ENCODE measurements at places on chromosomes 2 and 18.

DNA sequence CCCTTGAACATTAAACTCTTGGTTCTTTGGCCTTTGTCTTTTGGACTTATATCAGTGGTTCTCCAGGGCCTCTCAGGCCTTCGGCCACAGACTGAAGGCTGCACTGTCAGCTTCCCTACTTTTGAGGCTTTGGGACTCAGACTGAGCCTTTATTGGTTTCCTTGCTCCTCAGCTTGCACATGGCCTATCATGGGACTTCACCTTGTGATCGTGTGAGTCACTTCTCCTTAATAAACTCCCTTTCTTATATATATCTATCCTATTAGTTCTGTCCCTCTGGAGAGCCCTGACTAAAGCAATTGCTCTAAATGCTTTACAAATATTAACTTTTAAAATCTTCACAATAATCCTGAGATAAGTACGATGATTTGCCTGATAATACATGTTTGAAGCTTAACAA lies 353.6 kb upstream of the TRIB2 start:
- no peak for DNase-seq

DNA sequence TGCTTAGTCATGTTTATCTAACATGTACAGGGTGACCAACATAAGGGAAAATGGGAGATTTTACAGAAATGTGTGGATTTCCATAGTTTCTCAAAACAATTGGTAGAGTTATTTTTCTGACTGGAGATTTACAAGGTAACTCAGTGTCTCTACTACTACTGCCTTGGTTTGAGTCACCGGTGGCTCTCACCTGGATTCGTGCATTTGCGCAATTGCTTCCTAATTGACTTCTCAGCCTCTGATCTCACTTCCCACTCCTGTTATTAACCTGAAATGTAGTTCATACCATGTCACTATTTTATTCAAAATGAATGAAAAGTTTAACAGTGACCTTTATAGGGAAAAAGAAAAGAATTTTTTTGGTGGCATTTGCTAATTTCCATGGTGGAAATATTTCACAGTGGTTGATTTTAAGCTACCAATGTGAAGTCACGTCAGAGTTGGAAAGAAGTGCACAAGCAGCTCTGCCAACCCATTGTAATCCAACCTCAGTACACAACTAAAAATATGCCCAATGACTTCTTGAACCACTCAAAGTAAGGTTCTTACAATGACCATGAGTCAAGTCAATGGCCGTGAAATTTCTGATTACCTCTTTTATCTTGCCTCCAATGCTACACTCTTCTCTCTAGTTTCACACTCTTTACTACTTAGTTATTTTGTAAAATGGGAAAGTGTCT lies 94.0 kb downstream of the NYAP2 start:
- DNase-seq: no peak

GRCh38 chr2:224110811-224111210 lies 71.7 kb upstream of the SERPINE2 start:
- DNase-seq: no peak

GRCh38 chr2:134397146-134397896 lies 143.4 kb downstream of the MGAT5 start:
- no peak for DNase-seq

DNA sequence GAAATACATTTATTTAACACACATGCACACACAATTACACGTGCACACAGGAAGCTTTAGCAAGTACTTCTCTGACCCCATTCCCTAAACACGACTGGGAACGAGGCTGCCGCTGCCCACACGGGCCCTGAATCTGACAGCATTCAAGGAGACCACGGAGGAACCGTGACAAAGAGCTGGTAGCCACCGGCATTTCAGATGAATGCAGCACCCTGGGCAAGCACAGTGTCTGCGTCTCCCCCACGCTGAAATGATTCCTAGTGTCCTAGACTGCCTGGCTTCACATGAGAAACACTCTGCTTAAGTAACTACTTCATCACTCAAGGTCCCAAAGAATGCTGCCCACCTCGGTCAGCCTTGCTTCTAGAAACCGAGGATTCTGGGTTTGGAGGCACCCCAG lies 95.0 kb downstream of the HDAC4 start:
- DNase-seq: no peak

- peak; percentile 75 for DNase-seq
Measured at GRCh38 chr2:99338029-99338585, 918 bp downstream of the EIF5B start.

- peak; percentile 25 for DNase-seq
Measured at GRCh38 chr2:43360137-43360536, 133.7 kb upstream of the ZFP36L2 start.

- DNase-seq: peak; percentile 55
Measured at GRCh38 chr2:206164261-206164862, 4.7 kb downstream of the EEF1B2 start.

- peak; percentile 81 for DNase-seq
Measured at GRCh38 chr2:182949572-182950189, 83.2 kb upstream of the FRZB start.

GRCh38 chr2:119025013-119025412 lies 83.0 kb downstream of the MARCO start:
- no peak for DNase-seq

DNA sequence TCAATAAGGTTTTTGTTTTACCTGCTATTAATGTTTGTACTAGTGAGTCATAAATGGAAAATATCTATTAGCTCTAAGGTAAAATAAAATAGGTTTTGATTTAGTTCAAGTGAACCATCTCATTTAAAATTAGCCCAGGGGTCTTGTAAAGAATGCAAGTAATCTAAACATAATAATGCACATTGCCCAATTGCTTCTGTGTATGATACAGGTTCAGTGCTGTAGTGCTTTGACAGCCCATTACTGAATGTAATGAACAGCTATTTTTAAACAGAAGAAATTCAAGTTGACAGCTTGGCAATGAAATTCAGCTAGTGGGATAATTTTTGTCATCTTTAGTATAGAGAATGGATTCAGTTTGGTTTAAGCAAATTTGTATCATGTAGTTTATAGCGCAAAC lies 91.5 kb downstream of the CAMKMT start:
- DNase-seq: no peak

GRCh38 chr2:225340923-225341322 lies 58.6 kb upstream of the NYAP2 start:
- peak; percentile 63 for DNase-seq

DNA sequence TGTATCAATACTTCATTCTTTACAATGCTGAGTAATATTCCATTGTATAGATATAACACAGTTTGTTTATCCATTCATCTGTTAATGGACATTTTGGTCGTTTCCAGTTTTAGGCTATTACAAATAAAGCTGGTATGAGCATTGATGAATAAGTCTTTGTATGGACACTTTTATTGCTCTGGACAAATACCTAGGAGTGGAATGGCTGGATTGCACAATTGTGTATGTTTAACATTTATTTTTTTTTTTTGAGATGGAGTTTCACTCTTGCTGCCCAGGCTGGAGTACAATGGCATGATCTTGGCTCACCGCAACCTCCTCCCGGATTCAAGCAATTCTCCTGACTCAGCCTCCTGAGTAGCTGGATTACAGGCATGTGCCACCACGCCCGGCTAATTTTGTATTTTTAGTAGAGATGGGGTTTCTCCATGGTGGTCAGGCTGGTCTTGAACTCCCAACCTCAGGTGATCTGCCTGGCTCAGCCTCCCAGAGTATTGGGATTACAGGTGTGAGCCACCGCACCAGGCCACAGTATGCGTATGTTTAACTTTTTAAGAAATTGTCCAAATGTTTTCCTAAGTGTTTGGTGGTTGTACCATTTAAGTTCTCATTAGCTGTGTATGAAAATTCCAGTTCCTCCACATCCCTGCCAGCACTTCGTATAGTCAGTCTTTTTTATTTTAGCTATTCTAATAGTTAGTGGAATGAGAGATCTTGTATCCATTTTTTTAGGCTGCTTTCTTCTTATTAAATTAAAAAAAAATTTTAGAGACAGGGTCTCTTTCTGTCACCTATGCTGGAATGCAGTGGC lies 194.9 kb upstream of the HAAO start:
- no peak for DNase-seq

- peak; percentile 22 for DNase-seq
Measured at GRCh38 chr2:236359426-236360045, 95.3 kb upstream of the ASB18 start.

GRCh38 chr2:81481242-81481993 lies 1176.9 kb upstream of the LRRTM1 start:
- peak; percentile 98 for DNase-seq

DNA sequence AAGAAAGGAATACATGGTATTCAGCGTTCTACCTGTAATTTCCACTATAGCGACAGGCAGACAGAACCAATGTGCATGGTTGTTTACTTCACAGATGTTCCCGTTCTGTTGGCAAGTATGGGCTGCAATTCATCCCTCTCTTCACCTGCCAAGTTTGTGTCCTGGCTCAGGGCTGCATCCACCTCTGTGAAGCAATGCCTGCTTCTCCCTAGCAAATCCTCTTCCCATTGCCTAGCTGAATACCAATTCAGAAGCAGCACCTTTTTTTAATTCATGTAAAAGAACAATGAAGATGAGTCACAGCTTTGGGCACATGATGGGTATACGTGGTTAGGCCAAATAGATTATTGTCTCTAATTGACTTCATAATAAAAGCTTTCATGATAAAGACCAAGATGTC lies 54.7 kb upstream of the LRATD1 start:
- DNase-seq: no peak

DNA sequence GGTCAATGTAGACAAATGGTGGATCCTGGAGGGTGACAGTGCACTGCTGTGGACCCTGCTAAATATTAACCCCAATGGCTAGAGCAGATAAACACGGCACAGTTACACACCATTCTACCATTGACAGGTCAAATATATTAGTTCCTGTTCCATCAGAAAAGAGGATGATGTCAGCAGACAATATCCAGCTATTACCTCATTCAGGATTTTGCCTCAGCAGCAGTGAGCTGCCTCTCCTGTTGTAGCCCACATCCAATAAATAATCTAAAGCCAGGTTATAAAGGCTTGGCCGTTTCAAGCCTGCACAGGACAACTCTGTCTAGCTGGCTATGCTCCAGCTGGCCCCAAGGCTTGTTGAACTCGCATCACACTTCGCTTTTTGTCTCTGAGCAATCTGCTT lies 31.6 kb upstream of the NETO1 start:
- DNase-seq: peak; percentile 84

- no peak for DNase-seq
Measured at GRCh38 chr2:46564811-46565241, 85.5 kb downstream of the TMEM247 start.

DNA sequence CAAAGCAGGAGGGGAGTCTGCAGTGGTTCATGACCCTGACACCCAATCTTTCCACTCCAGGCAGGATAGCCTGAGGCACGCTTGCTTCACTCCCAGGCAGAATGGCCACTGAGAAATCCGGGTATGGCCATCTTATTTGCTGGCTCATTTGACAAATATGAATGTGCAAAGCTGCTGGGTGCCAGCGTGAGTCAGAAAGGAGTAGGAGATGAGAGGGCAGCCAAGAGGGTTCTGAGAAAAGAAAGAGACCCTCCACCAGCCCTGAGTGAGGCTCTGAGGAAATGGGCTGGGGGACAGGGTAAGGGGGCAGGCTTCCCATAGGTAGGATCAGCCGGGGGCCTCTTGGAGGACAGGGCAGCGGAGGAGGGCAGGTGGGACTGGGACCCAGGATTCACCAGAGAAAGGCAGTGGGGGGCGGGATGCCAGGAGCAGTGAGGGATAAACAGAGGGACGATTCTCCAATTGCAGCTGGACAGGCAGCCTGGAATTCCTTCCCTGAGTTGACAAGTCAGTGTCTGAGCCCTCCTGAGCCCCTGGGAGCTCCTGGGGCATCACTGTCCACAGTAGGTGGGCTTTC lies 15.2 kb downstream of the RAMP1 start:
- no peak for DNase-seq

DNA sequence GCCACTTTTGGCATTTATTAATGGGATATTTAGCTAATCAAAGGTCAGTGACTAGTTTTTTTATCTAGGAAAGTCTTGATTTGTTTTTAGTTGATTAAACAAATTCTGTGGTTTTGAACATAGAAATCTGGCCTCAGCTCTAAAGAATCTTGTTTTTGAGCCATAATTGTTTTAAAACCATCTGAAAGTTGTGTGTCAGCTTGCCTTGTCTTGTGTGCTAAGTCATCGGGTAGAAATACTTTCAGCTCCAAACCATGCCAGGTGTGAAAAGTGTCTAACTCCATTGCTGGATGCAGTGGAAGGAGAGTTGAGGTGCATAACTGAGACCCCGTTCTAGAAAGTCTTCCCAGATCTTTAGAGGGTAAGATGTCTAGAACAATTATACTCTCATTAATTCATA lies 22.7 kb downstream of the FARP2 start:
- no peak for DNase-seq

DNA sequence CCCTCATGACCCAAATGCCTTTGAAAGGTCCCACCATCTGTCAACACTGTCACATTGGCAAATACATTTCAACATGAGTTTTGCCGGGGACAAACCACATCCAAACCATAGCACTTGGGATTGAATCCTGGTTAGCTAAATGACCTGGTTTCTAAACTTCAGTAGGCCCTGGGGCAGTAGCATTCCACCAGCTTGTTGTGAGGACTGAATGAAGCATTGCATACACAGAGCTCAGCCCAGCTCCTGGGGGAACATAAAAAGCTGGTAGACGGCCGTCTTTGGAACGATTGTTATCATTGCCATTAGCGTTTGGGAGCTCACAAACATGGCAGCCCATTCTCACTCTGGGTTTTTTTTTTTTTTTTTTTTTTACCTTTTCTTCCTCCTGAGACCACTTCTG lies 57.5 kb upstream of the CXCR4 start:
- DNase-seq: no peak

- peak; percentile 83 for DNase-seq
Measured at GRCh38 chr2:120442541-120442922, 96.6 kb downstream of the INHBB start.

GRCh38 chr18:697800-698199 lies 14.6 kb downstream of the ENOSF1 start:
- DNase-seq: no peak

DNA sequence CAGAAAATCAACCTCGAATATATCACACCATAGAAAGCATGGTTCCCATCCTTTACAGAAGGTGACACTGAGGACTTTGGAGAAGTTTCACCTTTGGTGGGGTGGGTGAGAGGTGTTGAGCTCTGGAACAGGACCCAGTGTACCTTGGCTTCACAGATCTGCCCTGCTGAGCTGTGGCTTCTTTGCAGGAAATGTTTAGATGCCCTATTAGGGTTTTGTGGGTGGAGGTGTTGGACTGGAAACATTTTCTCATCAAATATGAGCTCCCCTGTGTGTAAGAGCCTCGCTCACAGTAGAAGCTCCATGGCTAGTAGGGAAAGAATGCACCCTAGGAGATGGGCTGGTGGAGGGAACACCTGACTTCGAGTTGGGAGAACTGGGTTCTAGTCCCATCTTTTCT lies 55.6 kb downstream of the RPL37A start:
- DNase-seq: no peak

GRCh38 chr2:7111626-7112025 lies 194.4 kb downstream of the RNF144A start:
- DNase-seq: peak; percentile 54

GRCh38 chr2:83705146-83705545 lies 753.9 kb downstream of the SUCLG1 start:
- peak; percentile 37 for DNase-seq

- no peak for DNase-seq
Measured at GRCh38 chr18:41965634-41966255, 10.7 kb downstream of the PIK3C3 start.

Measured in DMS53 (cell line).